ENCODE measurements at places on chromosomes 16 and 17.

DNA sequence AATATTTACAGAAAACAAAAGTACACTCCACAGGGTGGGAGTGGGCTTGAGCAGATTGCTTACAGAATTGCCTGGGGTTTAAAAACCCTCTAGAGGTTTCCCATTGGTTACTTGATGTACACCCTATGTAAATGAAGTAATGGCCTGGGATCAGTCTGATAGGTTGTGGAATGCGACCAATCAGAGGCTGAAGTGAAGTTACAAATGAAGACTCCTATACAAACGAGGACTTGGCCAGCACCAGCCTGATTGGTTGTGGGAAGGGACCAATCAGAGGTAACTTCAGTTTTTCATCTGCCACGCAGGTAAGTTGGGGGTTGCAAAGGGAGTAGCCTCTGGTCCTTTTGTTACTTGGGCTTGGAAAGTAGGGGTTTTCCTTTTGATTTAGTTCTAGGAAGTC, 8.8 kb downstream of the EEF2K start:
- DNase-seq, result no peak

- no peak for DNase-seq
Measured at GRCh38 chr16:2190659-2191445, 5.6 kb downstream of the CASKIN1 start.

DNA sequence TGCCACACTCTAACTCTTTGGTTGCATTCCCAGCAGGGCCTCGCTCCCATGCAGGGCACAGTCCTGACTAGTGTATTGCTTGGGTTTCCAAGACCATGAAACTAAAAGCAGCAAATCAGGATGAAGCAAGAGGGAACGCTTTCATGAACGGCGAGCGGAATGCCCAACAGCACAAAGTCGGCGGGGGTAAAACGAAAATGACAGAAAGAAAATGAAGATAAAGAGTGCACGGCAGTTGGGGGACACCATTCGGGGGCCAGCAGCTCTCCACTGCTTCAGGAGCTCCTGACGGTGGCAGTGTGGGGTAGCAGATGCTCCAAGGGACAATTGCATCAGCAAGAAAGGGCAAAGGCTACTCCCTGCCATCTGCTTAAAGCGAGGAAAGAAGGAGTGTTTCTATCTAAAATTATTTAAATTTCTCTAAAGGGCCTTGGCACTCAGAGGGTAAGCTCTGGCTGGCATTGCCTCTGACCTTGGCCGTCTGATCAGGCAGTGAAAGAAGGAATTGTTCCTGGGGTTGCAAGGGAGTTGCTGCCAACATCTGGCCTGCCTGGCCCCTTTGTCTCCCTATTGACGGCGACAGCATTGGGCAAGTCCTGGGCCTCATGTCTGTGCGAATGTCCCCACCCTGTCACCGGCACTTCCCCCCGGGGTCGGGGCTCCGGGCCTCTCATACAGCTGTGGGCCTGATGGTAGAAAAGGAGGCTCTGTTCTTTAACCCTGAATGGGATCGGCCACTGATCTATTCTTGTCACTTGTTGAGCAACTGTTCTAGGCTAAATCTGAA, 138.2 kb downstream of the CMIP start:
- no peak for DNase-seq

GRCh38 chr17:511001-511698, 158.5 kb upstream of the RPH3AL start:
- peak; percentile 90 for DNase-seq

- no peak for DNase-seq
Measured at GRCh38 chr16:2866431-2866830, 8.5 kb upstream of the PRSS22 start.

GRCh38 chr16:85979605-85980004, 80.6 kb downstream of the IRF8 start:
- no peak for DNase-seq

DNA sequence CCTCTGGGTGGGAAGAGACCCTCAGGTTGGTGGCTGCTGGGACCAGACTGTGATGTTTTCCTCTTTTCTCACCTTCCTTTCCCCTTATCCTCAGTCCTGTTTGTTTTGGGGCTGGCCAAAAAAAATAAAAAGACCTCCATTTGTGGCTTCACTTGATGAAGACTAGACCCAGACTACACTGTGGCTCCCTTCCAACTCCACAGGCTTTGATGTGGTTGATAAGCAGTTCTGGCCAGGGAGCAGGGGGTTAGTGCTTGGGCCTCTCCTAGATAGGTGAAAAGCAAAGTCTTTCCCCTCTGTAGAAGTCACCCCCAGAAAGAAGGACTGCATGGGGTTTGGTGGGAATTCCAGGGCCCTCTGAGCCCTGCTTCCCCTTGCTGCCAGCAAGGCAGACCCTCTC, 11.2 kb upstream of the ADAM11 start:
- no peak for DNase-seq

- no peak for DNase-seq
Measured at GRCh38 chr16:4570688-4571321, 14.7 kb downstream of the C16orf96 start.

- DNase-seq, result peak; percentile 93
Measured at GRCh38 chr16:87789437-87790291, 23.9 kb upstream of the KLHDC4 start.

GRCh38 chr17:75894049-75894733, 2.6 kb downstream of the TRIM65 start:
- DNase-seq, result no peak

- DNase-seq, result no peak
Measured at GRCh38 chr16:50878966-50879615, 137.2 kb downstream of the CYLD start.

DNA sequence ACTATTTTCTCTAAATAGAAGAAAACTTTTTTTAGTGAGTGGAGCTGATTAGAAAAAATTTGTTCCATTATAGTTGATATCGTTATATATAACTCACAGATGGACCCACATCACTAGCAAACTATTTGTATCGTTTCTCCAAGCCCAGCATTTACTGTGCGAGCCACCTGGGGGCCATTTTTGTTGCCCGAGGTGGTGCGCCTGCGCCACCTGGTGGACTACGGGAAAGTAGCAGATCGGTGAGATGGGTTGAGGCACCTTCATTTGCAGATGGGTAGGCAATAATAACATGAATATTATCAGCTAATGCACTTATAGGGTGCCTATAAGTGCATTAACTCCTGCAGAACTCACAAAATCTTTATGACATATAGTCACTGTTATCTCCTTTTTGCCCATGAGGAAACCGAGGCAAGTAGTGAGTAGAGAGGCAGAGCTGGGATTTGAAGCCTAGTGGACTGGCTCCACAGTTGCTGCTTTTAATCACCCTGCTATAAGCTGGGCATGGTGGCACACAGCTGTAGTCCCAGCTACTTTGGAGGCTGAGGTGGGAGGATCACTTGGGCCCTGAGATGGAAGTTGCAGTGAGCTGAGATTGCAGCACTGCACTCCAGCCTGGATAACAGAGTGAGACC, 23.2 kb upstream of the NTN1 start:
- peak; percentile 61 for DNase-seq

DNA sequence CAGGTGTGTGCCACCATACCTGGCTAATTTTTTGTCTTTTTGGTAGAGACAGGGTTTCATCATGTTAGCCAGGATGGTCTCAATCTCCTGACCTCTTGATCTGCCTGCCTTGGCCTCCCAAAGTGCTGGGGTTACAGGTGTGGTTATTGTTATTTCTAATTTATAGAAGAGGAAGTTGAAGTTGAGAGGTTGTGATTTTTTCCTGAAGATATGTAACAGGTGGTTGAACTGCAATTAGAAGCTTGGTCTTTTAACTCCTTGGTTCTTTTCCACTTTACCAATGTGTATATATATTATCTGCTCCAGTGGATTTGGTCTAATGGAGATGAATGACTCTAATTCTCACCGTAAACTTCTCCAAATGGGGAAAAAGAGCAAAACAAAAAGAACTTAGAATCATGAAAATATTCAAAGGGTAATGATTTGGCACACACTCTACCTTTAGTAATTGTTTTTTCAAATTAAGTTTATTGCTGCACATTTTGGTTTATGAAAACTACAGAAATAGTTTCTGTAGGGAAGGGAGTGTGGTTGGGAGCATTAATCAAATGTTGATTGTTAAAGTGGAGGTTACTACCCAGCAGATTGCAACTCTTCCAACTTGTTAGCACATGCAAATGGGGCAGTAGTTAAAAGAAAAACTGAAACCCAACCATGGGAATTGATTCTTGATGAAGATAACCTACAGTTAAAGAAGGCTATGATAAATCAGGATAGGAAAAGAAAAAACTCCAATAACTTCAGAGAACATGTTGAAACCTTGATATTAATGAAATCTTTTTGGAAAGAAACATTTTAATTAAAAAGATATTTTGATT, 1.8 kb upstream of the KRT10 start:
- no peak for DNase-seq

DNA sequence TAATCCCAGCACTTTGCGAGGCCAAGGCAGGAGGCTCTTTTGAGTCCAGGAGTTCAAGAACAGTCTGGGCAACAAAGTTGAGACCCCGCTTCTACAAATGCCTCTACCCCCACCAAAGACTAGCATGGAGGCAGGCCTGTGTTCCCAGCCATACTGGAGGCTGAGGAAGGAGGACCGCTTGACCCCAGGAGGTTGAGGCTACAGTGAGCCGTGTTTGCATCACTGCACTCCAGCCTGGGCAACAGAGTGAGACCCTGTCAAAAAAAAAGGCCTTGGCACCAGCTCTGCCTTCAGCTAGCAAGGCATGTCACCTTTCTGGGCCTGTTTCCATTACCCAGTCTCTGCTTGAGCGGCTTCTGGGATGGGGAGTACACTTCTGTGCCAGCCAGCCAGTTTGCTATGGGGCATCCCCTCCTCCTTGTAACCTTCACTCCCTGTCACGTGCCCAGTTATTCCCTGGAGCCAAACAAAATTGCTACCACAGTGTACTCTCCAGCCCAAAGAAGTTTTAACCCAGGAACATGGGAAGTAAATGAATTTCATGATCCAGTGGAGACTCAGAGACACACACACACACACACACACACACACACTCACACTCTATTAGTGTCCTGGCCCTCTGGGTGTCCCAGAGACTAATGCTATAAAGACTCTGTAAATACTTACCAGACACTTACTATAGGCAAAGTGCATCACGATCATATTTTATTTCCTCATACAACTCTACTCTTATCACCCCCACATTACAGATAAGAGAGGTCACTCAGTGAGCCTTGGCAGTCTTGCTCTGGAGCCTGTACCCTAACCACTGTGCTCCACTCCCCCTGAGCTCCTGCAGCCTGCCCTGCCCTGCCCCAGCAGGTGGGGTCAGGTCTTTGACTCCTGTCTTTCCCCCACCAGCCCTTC, 2.5 kb downstream of the CISD3 start:
- no peak for DNase-seq

GRCh38 chr17:82859431-82860403, 19.9 kb upstream of the ZNF750 start:
- DNase-seq, result peak; percentile 71

DNA sequence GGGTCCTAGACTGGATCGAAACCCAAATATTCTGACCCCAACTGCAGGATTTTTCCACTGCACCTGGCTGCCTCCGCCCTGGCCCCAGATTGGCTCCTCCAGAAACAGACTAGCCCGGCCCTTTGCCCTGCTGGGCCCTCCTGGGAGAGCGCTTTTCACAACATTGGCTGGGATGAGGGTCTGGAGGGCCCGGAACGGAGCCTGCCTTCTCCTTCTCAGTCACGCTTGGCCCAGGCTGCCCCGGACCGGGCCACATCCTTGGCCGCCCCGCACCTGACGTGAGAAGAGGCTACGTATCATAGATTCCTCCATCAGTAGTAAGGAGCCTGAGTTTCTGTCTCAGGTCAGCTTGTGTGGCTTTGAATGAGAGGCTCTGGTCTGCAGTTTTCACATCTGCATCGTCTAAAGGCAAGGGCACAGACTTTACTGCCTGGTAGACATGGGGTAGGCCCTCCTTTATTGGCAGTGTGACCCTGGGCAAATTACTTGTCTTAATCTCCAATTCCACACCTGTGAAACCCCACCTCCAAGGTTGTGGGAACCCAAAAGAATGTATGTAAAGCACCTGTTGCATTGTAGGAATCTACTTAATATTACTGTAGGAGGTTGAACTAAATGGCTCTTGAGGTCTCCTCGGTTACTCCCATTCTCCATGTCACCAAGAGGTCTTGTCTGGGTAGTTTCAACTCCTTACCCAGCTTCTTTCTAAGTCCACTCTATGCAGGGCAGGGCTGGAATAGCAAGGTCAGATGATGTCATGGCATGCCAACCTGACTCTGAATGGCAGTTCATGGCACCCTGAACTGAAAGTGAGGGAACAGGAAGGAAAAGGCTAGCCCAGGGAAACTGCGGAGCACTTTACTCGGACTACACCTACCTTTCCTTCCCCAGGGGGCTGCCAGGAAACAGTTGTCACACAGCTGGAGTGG, 661 bp downstream of the LRRC3C start:
- peak; percentile 35 for DNase-seq

DNA sequence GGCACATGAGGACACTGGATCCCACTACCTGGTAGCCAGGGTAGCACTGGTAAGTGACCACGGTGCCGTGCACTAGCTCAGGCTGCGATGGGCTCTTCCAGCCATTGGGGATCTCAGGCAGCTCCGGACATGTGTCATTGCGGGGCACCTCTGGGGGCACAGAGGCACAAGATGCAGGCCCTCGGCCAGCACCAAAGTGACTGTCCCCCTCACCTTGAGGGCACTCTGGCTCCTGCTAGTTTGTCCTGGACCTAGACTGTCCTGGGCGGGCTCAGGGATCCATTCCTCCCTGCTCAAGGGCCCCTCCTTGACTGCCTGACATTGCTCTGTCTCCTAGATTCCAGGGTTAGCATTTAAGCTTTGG, 6.7 kb upstream of the PHF12 start:
- DNase-seq, result no peak

- DNase-seq, result peak; percentile 27
Measured at GRCh38 chr17:30565073-30565935, 88.1 kb downstream of the GOSR1 start.

- no peak for DNase-seq
Measured at GRCh38 chr16:48250520-48251278, 3.4 kb upstream of the ABCC11 start.

GRCh38 chr17:66829386-66829864, 5.5 kb upstream of the CACNG5 start:
- peak; percentile 54 for DNase-seq
